ENCODE measurements at places on chromosomes 7 and 10.

DNA sequence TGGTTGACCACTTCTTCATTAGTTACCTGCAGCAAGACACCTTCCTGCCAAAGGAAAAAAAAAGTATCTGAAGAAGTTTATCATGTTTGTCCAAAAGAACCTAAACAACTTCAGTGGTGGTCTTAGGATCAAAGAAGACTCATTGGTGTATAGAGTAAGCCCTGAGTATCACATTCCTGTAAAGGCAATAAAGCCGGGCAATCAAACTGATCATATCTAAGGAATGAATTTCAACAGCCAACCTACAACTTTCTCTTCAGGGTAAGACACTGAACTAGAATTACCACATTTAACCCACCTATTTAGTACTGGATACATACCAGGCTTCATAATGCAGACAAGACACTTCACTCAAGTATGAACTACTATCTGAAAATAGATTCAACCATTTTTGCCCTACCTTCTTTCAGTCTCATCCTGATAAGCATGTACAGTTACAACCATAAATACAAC is 10.1 kb downstream of the HNRNPA2B1 start:
- no peak for DNase-seq

GRCh38 chr7:73999664-74000435 is 28.1 kb upstream of the ELN start:
- DNase-seq, result no peak

DNA sequence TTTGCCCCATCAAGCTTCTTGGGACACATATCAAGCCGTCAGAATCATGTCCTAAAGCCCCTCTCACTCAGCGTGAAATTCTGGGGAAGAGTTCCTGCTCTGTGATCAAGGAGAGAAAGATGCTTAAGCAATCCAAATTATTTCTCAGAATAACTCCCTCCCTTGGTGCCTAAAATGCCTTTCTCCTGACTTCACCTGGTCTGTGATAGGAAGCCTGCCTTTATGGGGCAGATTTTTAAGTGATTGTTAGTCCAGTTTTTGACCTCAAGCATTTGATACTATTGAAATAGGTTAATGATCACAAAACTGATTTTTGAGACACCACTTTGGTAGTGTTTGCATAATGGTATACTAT is 76.4 kb upstream of the MAGI2 start:
- no peak for DNase-seq

GRCh38 chr10:81019029-81019890 is 481.6 kb downstream of the SH2D4B start:
- DNase-seq, result no peak

DNA sequence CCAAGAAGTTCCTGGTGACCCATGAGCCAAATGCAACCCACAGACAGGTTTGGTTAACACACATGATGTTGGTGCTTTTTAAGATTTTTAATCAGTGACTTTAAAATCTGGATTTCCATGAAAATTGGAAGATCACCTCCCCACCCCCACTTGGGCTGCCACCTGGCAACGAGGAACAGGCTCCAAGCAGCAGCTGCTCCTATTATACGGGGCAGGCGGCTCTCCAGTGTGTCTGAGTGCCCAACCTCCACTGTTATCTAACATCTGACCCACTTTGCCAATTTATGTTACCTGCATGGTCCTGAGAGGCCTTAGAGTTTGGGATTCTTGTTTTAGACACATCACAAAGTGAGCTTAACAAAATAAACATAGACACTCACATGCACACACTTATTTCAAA is 56.4 kb downstream of the SGMS1 start:
- DNase-seq, result no peak

- DNase-seq, result no peak
These were observed 682.7 kb upstream of the IGFBP3 start for GRCh38 chr7:46603780-46604179.

DNA sequence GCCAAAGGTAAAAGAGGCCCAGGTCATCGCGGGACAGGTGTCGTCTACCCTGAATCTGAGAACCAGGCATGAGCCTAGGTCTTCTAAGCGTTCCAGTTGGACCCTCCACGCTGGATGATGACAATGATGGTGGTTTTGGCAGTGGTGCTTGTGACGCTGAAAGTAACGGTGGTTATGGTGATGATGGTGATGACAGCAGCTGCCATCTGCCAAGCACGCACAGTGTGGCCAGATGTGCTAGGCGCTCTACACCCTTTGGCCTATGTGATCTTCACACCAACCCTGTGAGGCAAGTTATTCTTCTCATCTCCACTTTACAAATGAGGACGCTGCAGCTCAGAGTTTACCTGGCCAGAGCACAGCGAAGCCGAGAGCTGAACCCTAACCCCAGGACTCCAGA is 93.9 kb downstream of the FAM53B start:
- DNase-seq, result no peak

GRCh38 chr7:157000741-157001653 is 9.5 kb downstream of the MNX1 start:
- DNase-seq, result no peak

DNA sequence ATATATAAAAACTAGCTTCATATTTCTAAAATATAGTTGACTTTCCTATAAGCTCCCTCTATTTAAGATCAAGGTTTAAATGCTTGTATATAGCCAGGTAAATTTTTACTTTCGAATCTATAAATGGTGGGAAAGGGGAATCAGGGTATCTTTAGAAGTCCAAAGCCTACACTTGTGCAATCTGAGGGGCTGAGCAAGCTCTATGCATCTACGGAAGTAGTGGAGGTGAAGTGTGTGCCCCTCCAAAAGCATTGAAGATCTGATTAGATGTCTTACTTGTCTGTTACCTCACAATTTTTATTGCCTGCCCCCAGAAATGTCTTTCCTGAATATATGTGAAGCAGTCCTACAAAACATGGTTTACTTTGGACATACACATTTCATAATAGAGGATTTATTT is 1.6 kb downstream of the AKAP9 start:
- no peak for DNase-seq

DNA sequence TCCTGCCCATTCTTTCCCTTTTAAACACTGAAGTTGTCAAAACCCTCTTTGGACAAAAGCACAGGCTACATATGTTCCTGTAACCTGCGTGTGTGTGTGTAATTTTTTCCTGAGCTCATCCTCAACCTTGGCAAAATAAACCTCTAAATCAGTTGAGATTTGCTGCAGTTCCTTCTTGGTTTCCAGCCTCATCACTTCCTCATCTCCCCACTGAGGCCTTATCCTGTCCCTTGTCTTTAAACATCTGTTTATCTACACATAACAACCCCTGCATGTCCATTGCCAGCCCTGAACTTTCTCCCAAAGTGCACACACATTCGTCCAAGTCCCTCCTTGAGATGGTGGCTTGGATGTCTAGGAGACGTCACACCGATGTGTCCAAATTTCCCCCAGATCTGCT is 35.5 kb downstream of the LYZL2 start:
- peak; percentile 8 for DNase-seq

GRCh38 chr10:103645141-103646054 is 151.9 kb downstream of the NEURL1 start:
- DNase-seq, result no peak

GRCh38 chr7:47186316-47186715 is 395.6 kb downstream of the TNS3 start:
- DNase-seq, result no peak

GRCh38 chr7:116862951-116863670 is 724 bp downstream of the CAPZA2 start:
- DNase-seq, result no peak

- DNase-seq, result no peak
These were observed 154.4 kb upstream of the AKR1E2 start for GRCh38 chr10:4671451-4672145.

DNA sequence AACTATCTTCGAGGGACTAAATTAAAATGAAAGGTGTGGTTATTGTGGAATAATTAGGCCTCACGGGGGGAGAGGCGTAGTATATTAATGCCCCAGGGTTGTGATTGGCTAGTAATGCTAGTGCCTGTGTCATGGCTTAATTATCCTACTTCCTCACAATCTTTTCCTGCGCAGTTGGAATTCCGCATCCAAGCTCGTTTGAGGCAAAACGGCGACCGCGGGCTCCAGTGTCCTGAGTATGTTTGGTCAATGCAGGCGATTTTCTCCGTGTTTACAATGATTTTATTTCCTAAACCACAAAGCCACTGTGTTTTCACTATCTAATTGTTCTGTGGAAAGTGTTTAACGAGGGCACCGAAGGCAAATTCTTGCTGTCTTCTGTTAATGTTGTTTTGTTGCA is 282.9 kb downstream of the CELF2 start:
- no peak for DNase-seq

GRCh38 chr7:32462977-32463376 is 27.2 kb downstream of the LSM5 start:
- DNase-seq, result no peak

Data from T-helper 2 cell (primary cell).